ENCODE measurements at places on chromosomes 11 and 22.
A peak's percentile ranks its signal among the peaks of the same experiment; 100 is the strongest.

GRCh38 chr11:81165164-81165563, 1568.5 kb downstream of the FAM181B start:
- DNase-seq = no peak

DNA sequence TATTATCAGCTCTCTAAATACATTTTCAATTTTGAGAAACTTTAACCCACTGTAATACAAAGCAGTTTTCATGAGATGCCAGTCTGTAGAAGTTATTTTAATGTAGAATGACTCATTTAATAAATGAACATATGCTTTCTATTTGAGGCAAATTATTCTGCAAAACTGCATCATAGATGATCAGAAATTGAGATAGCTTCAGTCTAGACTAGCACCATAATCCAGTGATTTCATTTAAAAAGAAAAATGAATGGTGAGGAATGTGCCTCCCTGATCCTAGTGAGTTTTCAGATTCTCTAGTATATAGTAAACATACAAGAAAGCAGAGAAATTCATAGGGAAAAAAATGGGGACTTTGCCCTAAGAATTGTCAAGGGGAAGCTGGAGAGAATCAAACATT, 66.1 kb downstream of the OR5AK2 start:
- DNase-seq = no peak

- no peak for DNase-seq
Observed at GRCh38 chr22:38141217-38141973, 30.9 kb upstream of the BAIAP2L2 start.

- DNase-seq = no peak
Observed at GRCh38 chr22:28907311-28908008, 24.1 kb downstream of the ZNRF3 start.

DNA sequence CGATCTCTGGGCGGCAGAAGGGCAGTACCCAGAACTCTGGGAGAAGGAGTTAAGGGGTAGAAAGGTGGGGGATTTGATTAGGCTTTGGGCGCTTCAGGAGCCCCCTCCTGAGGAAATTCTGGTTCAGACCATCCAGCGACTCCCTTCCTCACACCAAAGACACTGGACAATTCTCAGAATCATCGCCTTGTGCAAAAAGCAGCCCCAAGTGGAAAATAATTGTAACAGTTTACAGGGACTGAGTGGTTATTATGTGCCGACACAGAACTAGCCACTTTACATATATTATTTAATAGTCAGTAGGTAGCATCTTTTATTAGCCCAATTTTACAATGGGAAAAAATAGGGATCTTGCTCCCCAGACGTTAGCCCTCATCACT, 662 bp upstream of the TRIM3 start:
- no peak for DNase-seq

- DNase-seq = no peak
Observed at GRCh38 chr11:109033627-109034338, 368.9 kb downstream of the DDX10 start.

DNA sequence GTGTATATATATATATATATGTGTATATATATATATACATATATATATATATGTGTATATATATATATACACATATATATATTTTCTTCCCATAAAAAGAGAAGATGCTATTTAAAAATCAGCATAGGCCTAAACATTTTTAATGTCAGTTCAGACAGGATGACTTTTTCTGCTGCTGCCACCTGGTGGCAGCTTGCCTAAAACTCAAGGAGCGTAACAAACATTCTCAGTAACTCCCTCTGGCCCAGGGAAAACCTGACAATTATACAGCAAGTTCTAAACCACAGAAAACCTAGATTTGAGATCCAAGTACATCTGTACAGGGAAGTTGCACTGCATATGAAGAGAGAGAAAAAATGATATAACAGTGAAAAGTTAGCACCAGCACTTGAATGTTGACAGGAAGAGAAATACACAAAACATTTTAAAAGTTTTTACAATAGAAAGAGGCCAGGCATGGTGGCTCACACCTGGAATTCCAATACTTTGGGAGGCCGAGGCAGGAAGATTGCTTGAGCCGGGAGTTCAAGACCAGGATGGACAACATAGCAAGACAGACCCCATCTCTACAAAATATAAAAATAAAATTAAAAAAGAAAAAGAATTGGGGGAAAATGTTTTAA, 16.6 kb downstream of the OR8A1 start:
- DNase-seq = peak; percentile 38

DNA sequence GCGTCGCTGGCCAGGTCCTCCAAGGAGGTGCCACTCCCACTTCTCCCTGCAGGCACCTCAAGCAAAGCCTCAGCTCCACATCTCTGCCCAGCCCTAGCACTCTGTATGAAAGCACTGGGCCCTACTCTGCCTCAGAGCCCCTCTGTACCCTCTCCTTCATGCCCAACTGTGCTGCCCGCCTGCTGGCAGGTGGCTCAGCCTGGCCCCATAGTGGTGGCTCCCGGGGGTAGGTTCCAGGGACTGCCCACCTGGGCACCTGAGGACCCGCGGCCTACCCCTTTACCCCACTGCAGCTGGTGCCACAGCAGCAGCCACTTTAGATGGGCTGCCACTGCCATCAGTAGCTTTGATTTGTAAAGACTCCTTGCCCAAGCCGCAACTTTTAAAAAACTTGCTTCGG, 1672.8 kb downstream of the LRRC4C start:
- no peak for DNase-seq

DNA sequence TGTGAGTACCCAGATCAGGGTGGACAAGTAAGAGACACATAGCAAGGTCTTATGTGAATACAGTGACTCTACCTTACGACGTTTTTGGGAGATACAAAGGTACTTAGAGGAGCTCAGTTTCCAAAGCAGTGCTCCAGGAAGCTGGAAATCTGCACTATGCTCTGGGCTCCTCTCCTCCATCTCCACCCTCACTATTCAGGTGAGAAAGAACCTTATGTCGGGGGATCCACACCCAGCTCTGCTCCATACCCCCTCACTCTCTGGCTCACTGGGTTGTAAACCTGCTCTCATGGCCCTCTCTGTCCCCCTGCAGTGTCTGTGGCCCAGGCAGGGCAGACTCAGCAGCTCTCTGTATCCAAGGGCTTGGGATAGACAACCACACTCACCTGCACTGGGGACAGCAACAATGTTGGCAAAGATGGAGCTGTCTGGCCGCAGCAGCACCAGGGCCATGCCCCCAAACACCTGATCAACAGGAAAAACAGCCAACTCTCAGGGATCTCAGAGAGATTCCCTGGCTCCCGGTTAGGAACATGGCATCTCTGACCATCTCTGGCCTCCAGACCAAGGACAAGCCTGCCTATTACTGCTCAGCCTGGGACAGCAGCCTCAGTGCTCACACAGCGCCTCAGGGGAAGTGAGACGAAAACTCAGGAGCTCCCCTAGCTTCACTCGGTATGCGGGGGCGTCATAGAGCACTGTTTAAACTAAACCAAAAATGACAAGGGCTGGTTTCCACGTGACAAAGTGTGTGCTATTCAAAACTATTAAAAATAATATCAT, 60.9 kb upstream of the TOP3B start:
- DNase-seq = no peak

- DNase-seq = no peak
Observed at GRCh38 chr11:65159012-65159411, 11.0 kb upstream of the SPDYC start.

DNA sequence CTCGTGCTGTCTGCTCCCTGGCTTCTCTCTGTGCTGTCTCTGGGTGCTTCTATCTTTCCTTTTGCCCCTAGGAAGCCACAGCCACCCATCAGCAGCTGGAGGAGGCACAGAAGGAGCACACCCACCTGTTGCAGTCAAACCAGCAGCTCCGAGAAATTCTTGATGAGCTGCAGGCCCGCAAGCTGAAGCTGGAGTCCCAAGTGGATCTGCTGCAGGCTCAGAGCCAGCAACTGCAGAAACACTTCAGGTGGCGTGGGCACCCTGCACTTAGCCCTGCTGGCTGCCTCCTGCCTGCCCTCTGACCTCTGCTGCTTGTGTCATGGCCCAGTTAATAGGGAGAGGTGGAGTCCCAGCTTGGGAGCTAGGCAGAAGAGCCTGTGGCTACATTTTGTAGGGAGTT, 67.8 kb downstream of the CEP164 start:
- no peak for DNase-seq

DNA sequence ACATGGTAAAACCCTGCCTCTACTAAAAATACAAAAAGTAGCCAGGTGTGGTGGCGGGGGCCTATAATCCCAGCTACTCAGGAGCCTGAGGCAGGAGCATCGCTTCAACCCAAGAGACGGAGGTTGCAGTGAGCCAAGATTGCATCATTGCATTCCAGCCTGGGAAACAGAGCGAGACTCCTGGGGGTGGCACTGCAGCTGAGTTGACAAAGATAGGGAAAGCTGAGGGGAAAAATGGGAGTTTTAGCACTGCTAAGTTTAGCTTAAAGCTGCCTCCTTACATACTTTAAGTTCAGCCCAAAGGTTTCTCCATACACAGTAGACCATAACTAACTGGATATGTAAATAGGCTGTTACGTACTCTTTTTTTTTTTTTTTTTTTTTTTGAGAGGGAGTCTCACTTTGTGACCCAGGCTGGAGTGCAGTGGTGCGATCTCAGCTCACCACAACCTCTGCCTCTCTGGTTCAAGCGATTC, 9.0 kb upstream of the USP28 start:
- DNase-seq = no peak

DNA sequence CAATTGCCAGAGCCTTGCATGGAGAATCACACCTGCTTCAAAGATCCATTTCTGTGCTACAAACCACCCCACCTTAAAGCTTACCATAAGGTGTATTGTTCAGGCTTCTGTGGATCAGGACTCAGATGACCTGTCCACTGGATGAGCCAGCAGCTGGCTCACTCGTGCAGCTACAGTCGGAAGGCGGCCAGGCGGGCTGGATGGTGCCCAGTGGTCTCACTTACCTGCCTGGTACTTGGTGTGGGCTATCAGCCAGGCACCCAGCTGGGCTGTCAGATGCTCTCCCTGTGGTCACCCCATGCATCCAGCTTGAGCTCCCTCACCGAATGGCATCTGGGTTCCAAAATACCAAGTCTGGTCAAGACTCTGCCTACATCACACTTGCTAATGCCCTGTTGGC, 10.9 kb upstream of the APOBEC3B start:
- no peak for DNase-seq

GRCh38 chr11:57358991-57359390, 20.8 kb downstream of the P2RX3 start:
- DNase-seq = no peak

GRCh38 chr11:110891411-110891810, 179.2 kb upstream of the ARHGAP20 start:
- DNase-seq = no peak

DNA sequence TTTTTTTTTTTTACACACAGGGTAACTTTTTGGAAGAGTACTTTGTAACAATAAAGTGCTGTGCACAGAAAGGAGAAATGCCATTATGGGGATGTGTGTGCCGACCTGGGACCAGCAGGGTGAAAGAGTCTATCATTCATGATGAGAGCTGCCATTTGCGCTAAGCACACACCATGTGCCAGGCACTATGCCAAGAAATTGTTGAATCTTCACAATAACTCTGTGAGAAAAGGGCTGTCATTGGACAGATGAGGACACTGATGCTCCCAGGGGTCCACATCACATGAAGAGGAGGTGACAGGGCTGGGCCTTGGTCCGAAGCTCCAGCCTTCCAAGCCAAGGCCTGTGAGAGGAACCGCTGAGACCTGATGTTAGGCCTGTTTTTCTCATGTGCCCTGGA, 5.6 kb downstream of the DUSP18 start:
- no peak for DNase-seq

DNA sequence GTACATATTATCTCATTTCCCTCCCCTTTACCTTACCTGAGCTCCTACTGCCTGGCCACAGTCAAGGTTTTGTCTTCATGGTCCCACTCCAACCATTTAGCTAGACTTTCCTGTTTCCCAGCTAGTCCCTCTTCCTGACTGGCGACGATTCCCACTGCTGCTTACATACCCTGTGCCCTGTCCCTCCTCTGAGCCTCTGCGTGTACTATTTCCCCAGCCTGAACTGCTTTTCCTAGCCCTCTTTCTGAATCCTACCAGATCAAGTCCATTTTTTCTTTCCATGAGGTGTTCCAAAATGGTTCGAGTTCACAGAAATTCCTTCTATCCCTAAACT, 23.4 kb downstream of the MRPL16 start:
- no peak for DNase-seq

DNA sequence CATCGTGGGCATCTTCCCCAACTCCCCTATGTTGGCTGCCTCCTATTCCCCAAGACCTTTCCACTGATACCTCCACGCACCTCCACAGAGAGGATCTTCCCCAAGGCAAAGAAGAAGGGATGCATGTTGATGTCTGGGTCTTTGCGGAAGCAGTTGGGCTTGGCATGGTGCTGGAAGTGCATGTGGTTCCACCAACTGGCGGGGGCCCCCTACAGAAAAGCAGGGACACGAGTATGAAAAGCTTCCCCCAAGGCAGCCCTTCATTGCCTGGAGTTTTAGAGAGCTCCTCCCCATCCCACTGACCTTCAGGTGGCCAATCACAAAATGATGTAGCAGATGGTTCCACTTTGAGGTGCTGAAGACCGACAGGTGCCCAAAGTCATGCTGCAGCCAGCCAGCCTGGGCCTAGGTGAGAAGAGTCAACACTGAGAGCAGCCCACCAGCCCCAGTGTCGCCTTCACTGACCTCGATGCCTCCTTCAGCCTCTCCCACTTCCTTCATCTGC, 6.1 kb downstream of the FADS1 start:
- DNase-seq = no peak

GRCh38 chr22:31575190-31575589, 78.9 kb downstream of the SFI1 start:
- no peak for DNase-seq

DNA sequence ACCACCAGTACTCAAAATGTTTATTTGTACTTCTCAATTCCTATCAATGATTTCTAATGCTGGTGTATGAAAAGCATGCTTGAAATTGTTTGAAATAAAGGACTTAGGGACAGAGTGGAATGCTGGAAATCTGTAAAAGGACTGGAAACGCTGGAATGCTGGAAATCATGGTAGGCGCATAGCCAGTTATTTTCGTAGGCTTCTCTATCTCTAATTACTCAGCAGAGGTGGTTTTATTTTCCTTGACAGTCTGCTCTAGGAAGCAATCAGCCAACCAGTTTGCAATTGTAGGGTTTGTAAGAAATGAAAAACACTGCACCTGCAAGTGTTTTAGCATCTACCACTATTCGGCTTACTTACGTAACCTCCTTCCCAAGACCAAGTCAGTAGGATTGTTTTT, 788 bp downstream of the LIN7C start:
- DNase-seq = no peak

GRCh38 chr11:48036466-48036865, 56.1 kb downstream of the PTPRJ start:
- DNase-seq = no peak

DNA sequence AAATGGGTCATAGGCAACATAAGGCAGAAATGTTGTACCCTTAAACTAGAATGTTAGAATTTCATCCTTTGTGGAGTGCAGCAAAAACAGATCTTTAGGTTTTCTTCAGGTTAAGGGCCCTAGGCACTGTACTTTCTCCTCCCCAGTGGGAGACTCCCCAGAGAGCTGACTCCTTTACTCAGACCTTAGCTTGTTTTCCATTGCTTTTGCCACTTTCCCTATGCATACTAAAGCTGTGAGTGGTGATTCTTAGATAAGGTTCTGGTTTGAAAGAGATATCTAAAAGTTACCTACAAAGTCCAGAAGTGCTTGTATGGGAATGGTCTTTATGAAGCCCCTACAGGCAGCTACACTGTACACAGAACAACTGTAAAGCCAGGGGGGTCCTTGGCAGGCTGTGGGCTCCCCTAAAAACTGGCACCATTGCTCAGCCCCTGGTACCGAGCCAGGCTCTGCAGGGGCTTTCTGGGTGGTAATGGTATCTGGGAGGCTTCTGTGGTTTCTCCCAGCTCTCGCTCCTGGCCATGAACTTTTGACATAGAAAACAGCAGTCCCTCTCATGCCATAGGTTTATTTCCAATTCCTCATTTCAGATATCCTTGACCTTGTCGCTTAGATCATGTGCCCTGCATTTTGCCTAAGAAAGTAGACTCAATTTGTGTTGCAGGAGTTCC, 23.2 kb downstream of the AMOTL1 start:
- no peak for DNase-seq

All from T-helper 2 cell (primary cell).